ENCODE measurements at places on chromosomes 6 and 20.

DNA sequence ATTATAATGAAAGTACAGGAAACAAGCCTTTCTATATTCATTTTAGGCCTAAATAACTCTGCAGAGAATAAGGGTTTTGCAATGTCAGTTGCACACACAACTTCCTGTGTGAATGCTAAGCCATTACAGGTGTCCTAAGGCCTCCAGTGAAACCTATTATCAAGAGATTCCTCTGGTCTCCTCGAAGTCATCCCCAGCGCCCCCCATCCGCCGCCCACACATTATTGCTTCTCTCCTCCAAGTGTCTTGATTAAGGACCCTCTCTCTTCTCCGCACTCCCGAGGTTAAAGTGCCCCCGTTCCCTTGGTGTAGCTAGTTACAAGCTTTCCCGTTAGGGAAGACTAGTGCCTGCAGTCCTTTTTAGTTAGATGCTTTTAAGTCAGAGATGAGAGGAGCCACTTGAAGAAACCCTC lies 1.3 kb downstream of the HIVEP2 start:
- peak; percentile 41 for DNase-seq

DNA sequence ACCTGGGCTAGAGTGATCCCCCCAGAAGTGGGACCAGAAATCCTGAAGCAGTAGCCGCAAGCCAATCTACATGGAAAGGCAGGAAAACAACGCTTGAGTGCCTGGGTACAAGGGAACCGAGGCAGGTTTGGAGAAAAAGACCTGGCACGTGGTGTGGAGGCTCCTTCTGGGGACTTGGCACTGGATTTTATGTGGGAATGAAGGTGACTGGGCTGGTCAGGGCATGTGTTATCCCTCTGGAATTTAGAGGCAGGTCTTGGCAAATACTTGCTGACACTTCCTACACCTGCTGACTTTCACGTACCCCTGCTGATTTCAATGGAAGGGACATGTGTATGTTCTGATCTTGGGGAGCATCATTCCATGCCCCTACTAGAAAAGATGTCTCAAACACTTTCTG lies 25.0 kb upstream of the FAM217A start:
- no peak for DNase-seq

DNA sequence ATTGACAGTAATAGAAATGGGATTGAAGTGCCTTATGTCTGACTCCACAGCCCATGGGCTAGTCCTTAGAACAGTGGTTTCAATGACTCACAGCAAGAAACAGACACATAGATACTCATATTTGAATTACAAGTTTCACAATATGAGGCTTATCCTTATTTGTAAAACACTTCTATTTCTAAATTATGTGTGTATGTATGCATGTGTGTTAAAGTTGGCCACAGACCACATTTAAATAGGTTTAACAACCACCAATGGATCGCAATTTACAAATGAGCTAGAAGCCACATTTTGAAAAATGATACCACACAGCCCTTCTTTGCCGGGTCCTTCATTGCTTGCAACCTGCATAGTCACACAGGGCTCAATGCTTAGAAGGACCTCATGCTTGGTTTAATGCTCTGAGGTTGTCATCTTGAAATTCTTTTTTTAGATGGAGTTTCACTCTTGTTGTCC lies 157.8 kb upstream of the PREP start:
- DNase-seq, result no peak

DNA sequence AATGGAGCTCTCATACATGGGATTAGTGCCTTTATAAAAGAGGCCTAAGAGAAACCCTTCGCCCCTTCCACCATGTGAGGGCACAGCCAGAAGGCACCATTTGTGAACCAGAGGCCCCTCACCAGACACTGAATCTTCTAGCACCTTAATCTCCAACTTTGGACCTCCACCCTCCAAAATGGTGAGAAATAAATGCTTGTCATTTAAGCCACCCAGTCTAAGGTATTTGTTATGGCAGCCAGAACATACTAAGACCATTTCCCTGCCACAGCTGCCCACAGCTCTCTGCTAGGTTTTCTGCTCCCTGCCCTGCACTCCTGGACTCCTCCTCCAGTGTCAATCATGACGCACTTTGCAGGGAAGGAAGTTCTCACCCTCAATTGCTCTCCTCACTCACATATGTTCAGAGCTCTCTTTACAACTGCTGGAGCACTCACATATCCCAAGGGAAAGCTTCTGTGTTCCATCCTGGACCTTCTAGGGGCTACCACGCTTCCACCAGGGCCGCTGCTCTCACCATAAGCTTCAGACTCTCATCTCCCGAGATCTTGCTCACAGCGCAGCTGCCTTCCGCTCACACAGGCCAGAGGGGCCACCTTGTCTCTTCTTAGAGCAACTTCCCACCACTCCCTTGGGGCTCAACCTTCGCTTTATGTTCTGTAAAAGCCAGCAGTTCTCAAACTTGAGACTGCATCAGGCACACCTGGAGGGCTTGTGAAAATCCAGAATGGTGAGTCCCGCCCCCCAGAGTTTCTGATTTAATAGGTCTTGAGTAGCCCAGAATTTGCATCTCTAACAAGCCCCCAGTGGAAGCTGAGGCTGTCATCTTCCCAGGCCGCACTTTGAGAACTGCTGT lies 1.6 kb upstream of the LY86 start:
- DNase-seq, result no peak

DNA sequence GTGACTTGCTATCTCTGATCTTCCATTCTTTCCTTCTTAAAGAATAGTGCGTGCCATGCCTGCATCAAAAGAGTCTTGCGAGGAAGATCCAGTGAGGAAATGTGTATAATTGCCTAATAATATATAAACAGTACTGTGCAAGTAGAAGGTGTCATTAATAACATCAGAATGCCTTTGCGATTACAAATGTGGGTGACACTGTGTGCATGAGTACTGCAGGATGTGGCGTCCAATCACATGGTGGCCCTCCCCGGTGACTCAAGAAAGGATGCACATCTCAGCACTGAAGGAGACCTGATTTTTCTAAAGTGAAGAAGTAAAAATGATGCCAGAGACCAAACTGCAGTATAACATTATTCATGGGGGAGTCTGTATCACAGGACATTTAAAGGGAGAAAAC lies 107.5 kb upstream of the EDN1 start:
- no peak for DNase-seq

DNA sequence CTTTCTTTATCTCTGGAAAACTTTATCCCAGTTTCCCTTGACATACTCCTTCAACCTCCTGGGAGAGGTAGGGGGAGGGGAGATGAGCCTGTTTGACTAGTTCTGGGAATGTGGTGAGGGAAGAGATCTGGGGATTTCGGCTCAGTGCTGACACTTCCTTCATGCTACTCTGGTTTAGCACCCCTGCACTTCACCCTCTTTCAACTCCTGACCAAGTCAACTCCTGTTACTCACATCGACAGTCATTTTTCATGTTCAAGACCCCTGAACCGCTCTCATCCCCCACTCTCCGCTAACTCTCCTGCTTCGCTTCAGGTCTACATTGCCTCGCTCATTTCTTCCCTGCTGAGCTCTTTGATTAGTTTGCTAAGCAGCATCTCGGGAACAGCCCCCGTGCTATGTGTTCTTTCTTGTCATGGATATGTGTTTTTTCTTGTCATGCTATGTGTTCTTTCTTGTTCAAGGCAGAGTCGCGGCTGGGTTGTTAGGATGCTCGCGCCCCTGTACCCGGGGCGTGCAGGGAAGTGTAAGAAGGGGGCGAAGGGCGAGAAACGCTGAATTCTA lies 16.6 kb upstream of the TRIM27 start:
- DNase-seq, result peak; percentile 52

DNA sequence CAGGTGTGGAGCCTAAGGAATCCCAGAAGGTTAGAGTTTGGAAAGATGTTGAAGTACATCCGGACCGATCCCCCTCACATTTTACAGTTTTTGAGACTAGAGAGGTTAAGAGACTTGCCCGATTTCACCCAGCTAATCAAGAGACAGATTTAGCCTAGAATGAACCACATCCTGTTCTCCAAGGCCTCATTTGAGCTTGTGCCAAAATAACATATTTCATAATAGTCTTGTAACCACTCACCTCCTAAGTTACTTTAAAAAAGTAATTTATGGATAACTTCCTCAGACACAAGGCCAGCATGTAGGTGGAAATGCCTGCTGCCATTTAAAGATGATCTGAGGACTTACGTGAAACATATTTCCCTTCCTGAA lies 39.8 kb upstream of the ARHGAP18 start:
- DNase-seq, result no peak

- DNase-seq, result no peak
Measured at GRCh38 chr20:24166412-24166811, 177.8 kb upstream of the GGTLC1 start.

DNA sequence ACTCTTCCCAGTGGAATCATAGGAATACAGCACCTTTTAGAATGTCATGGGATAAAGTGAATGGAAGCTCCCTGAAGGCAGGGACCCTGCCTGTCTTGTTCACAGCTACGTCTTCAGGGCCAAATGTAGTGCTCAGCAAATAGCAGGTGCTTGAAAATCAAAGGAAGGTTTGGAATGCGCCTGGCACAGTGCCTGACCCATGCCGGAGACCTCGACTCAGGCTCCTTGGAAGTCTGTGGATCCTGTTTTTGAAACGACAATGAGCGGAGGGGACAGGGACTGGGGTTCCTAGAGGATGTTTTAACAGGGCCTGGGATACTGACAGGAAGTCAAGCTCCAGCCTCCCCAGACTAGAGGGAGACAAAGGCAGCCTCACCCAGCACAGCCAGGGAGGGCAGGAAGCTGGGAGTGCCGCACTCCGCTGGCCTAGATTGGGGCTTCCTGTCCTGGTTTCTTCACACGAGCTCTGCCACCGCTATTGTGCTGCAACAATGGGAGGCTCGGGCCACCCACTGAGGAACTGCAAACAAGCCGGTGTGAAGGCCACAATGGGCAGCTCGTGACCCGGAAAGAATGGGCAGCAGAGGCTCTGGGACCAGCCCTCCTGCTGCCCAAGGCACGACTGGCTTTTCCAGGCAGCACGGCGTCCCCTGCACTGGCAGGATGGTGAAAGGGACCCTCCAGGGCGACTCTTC lies 76.7 kb downstream of the PREX1 start:
- DNase-seq, result peak; percentile 49

- no peak for DNase-seq
Measured at GRCh38 chr20:59042151-59042795, at the start of gene PRELID3B. TSS of gene PRELID3B (minus strand) at chr20:59042786. CDS start at chr20:59042730, 56 bp downstream.

- DNase-seq, result no peak
Measured at GRCh38 chr20:23116311-23117089, 30.4 kb upstream of the CD93 start.

DNA sequence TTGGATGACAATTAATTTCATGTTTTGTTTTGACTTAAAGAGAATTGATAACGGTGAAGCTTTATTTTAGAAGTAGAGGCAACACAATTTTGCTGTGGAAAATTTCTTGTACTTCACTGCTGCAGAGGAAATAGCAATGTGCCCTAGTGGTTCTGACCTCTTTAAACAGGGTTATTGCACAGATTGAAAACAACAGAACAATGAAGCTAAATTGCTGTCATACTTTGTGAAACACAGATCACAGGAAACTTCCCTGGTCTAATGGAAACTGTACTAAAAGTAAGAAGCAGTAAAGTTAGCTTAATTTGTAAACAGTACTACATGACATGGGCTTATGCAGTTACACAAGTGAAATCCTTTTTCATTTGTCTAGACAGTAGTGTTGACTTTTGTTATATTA lies 31.3 kb downstream of the OR2A4 start:
- no peak for DNase-seq

- DNase-seq, result peak; percentile 72
Measured at GRCh38 chr6:119350202-119350951, 816 bp upstream of the MAN1A1 start.

- no peak for DNase-seq
Measured at GRCh38 chr20:53652859-53653517, 59.3 kb upstream of the ZNF217 start.

GRCh38 chr20:43911066-43911465 lies 3.6 kb upstream of the TOX2 start:
- DNase-seq, result no peak

DNA sequence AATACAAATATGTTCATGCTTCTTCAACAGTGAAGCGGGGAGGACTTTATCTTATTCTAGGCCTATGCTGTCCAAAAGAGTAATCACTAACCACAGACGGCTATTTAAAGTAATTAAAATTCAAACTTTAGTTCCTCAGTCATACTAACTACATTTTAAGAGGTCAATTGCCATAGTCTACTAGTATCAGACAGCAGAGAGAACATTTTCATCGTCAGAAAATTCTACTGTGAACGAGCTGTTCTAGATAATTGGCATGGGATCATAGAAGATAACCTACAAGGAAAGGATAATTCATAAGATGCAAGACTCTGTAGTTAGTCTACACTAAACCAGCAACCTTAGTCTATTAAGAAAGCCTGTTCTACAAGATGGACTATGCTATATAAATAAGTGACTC lies 44.4 kb downstream of the PRKN start:
- DNase-seq, result no peak

DNA sequence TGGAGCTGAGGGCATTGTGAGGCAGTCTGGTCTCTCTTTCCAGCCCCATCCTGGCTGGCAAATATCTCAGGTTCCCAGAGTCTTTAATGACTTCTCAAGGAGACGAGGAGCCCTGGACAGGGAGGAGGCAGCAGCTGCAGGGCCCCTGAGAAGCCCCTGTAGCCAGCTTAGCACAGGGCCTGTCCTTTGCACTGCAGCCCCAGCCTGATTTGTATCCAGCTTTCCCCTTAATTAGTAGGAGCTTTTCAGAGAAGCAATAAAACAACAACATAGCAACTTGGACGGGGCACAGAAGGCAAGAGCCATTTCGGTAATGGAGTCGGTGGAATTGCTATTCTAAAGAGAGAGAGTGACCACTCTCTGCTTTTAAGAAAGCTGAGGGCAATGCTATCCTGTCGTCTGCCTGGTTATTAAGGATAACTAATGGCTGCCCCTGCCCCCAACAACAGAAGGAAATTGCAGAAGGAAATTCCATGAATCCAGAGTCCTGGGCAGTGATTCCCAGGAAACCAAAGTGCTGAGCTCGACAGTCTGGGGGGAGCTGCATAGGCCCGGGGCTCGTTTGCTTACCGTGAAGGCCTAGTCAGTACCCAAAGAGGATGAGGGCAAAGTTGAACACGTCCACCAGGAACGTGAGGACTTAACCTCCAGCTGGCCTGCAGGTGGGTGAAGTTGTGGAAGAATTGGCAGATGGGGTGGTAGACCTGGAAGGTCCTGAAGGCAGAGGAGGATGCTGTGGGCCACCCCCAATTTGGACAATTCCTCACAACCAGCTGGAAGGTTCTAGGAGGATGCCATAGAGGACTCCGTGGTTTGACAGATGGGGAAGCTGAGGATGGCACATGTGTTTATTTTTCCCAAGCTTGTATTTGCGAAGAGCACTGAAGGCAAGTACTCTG lies 50.3 kb downstream of the NPEPL1 start:
- no peak for DNase-seq

- DNase-seq, result no peak
Measured at GRCh38 chr6:49531774-49532569, 18.5 kb upstream of the C6orf141 start.
